Stimulated activated CD8-positive, alpha-beta memory T cell treated with anti-CD3 and anti-CD28 coated beads, Interleukin-12 subunit alpha, Interleukin-12 subunit beta, amount 100 ng/mL, for 4 hours (primary cell): ENCODE measurements at places on chromosomes 6 and 20.

GRCh38 chr6:53315086-53315724 lies 33.5 kb downstream of the ELOVL5 start:
- DNase-seq = no peak

DNA sequence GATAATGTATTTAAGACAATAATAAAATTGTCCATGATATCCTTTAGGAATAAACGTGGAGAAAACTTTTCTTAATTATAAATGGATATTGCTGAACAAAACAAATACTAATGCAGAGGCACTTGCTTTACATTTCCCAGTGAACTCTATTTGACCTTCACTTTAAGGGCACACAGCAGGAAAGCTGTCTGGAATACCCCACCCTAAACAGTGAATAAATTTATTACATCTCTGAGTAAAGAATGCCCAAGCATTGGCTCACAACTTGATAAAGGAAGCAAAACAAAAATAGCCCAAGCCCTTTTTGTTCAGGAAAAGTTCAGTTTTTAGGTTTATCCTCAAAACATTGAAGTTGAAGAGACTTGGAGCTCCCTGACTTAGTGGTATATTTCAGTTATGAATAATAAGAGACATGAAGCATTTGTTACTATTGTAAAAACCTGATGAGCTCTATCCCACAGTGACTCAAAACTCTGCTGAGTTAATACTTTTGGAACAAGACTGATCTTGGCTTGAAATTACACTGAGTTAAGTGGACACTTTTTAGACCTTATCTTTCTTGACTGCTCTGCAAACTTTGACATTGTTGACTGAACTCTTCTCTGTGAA lies 353.9 kb downstream of the BCKDHB start:
- DNase-seq = no peak

GRCh38 chr20:10511509-10512251 lies 76.6 kb downstream of the SLX4IP start:
- DNase-seq = peak; percentile 59

DNA sequence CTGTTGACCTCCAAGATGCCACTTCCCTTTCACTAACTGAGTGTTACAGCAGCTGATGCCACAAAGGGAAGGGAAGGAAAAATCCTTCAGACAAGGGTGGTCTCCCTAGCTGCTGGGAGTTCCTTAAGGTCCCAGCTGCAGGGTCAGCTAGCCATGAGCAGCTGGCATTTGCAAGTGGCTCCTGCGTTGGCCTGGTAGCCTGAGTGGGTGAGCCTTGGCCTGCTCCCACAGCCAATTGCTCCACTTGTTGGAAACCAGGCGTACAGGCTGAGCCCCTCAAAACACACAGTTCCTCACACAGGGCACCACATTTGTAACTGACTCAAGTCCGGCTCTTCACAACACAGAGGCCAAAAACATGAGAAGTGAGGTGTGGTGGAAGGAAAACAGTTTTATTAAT lies 16.7 kb downstream of the TTK start:
- no peak for DNase-seq

- DNase-seq = no peak
These were observed 447 bp downstream of the MCM3 start for GRCh38 chr6:52284131-52284459.

GRCh38 chr20:10596710-10597121 lies 77.1 kb downstream of the JAG1 start:
- no peak for DNase-seq

- DNase-seq = no peak
These were observed 56.3 kb upstream of the LAMA2 start for GRCh38 chr6:128826606-128827005.

DNA sequence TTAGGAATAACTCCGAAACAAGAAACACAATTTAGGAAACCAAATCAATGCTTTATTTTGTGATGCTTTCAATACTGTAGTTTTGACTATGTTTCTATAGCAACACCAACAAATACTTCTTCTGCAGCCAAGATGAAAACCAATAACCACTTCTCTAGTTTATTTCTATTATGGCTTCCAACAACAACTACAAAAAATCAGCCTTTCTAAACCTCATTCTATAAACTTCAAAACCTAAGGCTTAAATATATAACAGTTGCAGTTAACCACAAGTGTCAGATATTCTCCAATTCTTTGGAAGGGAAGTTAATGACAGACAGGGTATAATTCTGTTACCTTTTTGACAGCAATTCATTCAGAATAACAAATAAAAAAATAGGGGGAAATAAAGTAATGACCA lies 80.9 kb downstream of the EPB41L2 start:
- DNase-seq = no peak

DNA sequence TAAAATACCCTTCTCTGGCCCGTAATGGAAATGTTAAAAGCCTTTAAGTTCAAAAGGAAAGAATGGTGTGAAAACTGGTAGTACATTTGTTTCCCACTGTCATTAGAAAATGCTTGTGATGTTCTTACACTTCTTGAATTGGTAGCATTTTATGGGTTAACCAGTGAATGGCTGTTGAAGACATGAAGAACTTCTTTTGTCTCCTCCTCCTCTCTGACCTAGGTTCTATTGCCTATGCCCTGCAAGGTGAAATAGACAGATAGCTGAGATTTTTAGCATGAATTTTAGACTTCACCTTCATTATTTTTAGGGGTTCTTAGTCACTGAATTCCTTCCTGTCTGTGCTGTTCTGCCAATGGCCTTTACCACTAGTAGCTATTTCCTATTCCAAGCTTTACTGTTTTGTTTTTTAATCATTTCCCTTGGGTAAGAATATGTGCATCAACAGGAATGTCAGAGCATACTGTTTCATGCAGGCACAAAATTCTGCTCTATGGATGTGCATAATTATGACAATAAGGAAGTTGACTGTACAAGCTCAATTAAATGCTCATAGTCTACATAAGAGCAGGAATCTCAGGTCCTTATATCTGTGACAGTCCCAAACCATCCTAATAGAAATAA lies 4.9 kb downstream of the TNFAIP3 start:
- DNase-seq = no peak

GRCh38 chr20:17716331-17716730 lies 16.6 kb downstream of the BANF2 start:
- DNase-seq = no peak

DNA sequence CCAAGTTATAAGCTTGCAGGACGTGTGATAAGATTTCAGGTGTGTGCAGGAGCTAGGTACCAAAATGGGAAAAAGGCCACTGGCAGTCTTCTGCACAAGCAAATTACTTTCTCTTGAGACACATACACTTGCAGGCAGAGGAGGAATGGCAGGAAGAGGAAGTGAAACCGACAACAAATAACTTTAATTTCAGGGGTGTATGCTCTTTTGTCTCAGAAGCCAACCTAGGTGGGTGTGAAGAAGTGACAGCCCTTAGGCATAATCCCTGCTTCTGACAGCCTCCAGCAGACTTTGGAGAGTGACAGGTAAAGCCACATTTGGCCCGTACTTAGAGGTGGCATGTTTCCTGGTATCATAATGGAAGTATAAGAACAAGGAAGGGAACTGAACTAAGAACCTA lies 118.8 kb upstream of the TRAF3IP2 start:
- no peak for DNase-seq

DNA sequence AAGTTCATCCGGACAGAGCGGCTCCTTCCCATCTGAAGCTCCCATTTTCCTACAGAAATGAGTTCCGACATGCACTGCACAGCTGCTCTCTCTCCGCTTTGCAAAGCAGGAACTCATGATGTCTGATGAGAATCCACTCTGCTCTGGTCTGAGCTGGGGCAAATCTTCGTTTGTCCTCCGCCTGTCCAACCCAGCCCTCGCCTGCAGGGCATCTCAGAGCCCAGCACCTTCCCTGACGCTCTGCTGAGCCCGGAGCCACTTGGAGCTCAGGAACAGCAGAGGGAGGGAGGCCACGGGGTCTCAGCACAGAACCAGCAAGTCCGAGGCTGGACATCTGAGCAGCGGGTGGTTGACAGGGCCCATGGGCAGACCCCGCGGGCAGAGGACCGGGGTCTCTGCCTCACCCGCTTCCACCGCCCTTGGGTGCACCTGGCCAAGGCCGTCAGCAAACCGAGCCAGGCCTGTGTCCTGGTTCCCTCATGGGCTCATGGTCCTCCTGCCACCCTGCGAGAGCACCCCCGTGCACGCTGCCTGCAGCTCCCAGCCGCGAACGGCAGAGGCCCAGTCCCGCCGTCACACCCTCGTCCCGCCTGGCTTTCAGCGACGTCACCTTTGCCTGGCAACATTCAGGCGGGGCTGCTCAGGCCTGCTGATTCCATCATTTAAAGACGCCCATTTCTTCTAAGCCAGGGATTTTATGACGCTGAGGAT lies 78.5 kb upstream of the BHLHE23 start:
- DNase-seq = no peak

GRCh38 chr20:6765469-6766058 lies 1.9 kb upstream of the BMP2 start:
- DNase-seq = no peak

DNA sequence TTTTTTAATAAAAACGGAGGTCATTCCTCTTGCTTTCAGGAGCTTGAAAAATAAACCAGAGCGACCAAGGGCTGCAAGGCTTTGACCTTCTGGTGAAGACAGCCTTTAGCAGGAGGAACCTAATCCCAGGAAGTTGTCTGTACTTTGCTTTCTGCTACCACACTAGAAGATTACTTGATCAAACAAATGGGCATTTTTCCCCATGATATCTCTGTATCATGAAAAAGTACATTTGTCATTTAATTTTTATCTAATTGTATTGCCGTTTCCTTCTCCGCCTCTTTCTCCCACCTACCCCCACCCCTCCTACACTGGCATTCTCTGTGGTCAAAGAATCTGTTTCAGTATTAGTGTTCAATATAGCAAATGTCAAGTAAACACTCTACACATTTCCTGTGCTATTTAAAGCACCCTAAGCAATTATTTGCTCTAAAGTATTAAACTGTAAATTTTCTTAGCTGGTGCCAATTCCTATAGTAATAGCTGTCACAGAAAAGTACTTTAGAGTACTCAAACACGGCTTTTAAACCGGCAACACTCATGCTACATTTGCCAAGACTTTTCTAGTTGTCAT lies 29.7 kb downstream of the ATXN1 start:
- DNase-seq = no peak

DNA sequence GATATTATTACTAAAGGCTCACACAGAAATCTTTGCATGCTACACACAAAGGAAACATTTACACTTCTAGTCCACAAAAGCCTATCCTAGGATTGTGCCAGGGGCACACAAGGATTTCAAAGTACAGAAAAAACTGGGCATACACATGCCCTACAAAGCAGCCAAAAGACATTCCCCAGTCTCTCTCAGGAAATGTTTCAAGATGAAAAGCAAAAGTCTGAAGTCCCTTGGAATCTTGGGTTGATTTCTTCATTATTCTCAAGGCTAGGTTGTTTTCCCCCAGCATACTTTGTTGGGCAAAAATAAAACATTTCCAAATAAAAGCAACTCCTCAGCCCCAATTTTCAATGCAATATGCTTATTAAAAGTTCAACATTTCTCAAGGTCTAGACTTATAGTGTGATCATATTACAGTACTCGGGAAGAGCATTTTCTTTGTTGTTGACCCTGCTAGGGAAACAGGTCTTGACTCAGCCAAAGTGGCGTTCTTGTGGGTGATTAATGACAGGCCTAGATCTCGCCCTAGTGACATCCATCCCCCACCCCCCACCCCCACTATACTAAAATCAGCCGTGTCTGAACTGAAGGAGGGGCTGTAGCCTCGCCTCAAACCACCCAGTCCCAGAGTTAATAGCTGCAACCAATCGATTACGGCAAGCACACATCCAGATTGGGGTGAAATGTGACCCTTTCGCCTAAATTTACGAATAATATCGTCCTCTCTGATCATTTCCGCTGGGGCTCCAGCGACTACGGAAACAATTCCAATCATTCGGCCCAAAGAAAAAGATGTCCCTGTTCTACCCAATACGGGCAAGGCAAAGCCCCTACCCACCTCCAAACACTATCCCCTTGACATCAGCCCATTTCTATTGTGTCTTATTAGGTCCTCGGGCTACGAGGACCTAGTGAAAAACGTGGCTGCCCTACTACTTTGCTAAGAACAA lies 1.4 kb downstream of the AKIRIN2 start:
- DNase-seq = peak; percentile 12

GRCh38 chr6:166365221-166365620 lies 17.5 kb downstream of the MPC1 start:
- DNase-seq = no peak

- DNase-seq = no peak
These were observed 248.9 kb upstream of the FOXQ1 start for GRCh38 chr6:1062786-1063545.

- no peak for DNase-seq
These were observed 69.2 kb downstream of the PTPRA start for GRCh38 chr20:2942439-2942838.

DNA sequence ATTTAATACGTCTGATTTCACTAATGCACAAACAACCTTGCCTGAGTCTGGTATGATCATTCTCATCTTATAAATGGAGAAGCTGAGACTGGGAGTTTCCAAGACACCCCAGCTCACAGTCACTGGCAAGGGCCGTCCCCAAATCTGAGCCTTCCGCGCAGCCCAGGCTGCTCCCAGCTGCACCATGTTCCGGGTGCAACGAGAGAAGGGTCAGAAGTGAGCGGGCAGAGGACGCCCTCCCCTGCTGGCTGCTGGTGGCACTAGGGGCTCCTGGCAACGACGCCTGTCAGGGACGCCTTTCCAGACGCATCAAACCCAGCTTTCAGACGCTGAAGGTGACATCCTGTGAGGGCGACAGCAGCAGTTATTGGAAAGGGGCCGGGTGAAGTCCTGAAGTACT lies 115.3 kb upstream of the PROKR2 start:
- DNase-seq = no peak

DNA sequence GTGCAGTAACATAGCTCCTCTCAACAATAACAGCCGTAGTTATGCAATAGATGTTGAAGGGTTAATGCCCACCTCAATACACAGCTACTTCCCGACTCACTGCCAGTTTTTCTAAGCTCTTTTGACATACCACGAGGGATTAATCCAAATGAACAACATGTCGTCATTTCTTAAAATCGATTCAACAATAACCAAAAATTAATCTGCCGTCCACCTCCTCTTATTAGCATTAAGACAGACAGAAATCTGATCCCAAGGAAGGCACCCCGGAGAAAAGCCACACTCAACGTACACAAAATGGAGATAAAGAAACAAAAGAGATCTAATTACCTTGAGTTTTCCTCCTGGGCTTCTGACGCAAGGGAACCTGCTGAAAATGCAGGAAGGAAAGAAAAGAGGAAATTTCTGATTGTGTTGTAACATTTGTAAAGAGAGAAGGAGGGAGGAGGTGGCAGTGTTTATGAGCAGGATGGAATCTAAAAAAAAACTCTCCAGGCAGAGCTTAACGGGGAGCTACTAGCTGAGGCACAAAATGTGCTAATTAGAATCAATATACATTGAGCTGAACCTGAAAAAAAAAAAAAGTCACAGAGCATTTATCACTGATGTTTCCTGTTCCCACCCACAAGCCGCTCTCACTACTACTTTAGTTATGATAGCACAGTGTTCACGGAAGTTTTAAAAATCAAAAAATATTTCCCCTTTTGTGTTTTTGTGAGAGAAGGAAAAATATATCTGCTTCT lies 109.3 kb downstream of the IPCEF1 start:
- DNase-seq = no peak

DNA sequence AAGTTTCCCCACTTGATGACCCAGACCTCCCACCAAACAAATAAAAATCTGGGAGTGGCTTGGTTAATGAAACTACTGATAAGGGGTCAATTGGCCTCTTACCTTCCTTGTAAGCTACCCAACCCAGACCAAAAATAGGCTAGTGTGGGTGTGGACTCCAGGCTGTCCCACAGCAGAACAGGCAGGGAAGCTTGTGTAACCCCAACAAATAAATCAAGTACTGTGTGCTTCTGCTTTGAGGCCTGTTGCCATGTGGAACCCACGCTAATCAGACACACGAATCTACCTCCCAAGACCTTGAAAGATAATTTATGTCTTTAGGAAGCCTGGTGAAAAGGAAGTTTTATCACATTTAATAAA lies 33.7 kb upstream of the PAQR8 start:
- DNase-seq = no peak
